ENCODE measurements at places on chromosomes 16 and 17.

GRCh38 chr17:43367737-43368242, 31.0 kb upstream of the ARL4D start:
- no peak for DNase-seq

- no peak for DNase-seq
Observed at GRCh38 chr17:79820959-79821330, 18.3 kb downstream of the CBX4 start.

GRCh38 chr16:30054959-30055553, 10.5 kb upstream of the ALDOA start:
- DNase-seq: peak; percentile 69

DNA sequence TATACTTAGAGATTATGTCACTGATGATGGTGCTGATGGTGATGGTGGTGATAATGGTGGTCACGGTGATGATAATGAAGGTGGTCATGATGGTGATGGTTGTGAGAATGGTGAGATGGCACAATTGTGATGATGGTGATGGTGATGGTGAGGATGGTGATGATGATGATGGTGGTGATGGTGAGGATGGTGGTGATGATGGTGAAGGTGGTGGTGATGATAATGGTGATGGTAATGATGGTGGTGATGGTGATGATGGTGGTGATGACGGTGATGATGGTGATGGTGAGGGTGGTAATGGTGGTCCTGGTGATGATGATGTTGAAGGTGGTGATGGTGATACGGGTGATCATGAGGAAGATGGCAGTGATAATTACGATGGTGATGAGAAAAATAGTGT, 5.5 kb upstream of the CDT1 start:
- DNase-seq: no peak

GRCh38 chr17:39651923-39652586, 13.1 kb upstream of the TCAP start:
- no peak for DNase-seq

DNA sequence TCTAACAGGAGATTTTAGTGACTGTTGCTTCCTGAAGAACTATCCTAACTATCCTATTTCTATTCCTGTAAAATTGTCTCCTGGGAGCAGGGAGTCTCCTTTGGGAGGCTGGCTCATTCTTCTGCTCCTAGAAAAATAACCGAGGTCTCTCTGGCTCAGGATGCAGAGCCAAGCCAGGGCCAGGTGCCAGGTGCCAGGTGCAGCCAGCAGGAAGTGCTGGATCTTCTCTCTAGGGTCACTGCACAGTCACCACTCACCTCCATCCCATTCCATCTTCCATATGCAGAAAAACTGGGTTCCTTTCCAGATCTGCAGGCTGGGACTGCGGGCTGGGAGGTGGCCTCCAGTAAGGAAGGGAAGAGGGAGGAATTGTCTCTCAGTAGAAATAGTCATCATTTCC, 3.8 kb upstream of the TMC7 start:
- DNase-seq: no peak
